ENCODE measurements at places on chromosomes 7 and 10.

- no peak for DNase-seq
Measured at GRCh38 chr7:103866919-103867318, 122.5 kb downstream of the RELN start.

DNA sequence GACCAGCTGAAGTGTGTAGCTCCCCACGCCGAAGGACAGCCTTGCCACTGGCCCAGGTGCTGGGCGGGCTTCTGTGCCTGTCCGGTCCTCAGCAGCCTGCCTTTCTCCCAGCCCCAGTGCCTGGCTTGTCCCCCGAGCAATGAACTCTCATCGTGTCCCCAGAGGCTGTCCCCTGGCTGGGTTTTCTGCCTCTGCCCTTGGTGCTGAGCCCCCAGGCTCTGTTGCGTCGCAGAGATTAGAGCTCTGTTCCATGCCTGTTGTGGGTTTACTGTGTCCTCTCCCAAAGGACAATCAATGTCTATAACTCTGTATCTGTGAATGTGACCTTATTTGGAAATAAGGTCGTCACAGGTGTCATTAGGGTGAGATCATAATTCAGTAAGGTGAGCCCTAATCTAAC is 226.1 kb upstream of the SHH start:
- DNase-seq, result no peak

DNA sequence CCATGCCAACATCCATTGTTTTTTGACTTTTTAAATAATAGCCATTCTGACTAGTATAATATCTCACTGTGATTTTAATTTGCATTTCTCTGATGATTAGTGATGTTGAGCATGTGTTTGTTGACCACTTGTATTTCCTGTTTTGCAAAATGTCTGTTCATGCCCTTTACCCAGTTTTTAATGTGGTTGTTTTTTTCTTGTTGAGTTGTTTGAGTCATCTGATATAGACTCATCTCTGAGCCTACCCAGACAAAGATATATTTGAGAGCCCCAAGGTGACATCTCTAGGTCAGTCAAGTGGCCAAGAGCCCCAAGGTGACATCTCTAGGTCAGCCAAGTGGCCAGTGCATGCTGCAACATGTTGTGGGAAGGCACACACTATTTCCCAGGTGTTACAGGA is 224.7 kb downstream of the HECW1 start:
- no peak for DNase-seq

- no peak for DNase-seq
Measured at GRCh38 chr10:112713411-112713810, 236.6 kb upstream of the TCF7L2 start.

DNA sequence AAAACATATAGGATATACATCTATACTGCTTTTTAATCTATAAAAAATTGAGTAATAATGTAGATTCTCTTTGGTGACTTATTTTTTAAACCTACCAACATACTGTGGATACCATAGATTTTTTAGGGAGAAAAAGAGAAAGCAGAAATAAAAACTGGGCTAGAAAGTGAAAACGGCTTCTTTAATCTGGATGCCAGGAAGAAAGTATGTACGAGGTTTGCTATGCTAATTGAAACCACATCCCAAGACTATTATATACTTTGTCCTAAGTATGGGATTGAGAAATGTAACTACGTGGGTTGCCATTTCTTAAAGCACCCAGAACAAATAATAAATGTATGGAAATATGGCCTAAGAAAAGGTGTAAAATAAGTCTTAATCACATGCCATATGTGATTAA is 129.0 kb upstream of the NFE2L3 start:
- no peak for DNase-seq

DNA sequence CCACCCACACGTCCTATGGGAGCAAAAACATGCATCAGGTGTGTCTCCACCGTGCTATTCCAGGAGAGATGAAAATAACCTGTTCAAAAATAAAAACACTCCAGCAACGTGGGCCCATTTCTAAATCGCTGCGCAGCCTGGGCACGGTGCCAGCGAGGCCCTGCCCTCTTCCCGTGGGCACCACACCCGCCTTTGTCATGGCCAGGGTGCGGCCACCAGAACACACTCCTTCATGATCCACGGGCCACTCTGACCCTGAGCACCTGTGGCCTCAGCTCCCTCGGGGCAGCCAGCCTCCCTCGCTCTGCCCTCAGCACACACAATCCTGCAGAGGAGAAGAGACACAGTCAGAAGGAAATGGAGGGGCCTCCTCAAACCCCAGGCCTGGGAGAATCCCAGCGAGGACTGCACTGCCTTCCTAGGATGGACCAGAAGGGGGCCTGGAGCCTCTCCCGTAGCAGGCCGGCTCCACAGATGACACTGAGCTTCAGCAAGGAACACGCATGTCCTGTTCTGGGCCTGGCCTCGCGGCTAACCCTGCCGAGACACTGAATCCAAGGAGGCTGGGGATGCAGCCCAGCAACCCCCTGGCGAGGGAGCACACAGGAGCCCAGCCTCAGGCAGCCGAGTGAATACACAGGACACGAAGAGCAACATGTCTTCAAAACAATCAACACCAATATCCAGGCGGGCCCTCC is 169.0 kb downstream of the MAD1L1 start:
- peak; percentile 57 for DNase-seq

GRCh38 chr7:132207211-132207610 is 369.1 kb downstream of the PLXNA4 start:
- no peak for DNase-seq

GRCh38 chr10:10056961-10057360 is 960.7 kb upstream of the CELF2 start:
- no peak for DNase-seq

GRCh38 chr7:41758321-41758720 is 55.4 kb upstream of the INHBA start:
- DNase-seq, result no peak

GRCh38 chr7:151100921-151101320 is 14.6 kb downstream of the AGAP3 start:
- DNase-seq, result no peak

DNA sequence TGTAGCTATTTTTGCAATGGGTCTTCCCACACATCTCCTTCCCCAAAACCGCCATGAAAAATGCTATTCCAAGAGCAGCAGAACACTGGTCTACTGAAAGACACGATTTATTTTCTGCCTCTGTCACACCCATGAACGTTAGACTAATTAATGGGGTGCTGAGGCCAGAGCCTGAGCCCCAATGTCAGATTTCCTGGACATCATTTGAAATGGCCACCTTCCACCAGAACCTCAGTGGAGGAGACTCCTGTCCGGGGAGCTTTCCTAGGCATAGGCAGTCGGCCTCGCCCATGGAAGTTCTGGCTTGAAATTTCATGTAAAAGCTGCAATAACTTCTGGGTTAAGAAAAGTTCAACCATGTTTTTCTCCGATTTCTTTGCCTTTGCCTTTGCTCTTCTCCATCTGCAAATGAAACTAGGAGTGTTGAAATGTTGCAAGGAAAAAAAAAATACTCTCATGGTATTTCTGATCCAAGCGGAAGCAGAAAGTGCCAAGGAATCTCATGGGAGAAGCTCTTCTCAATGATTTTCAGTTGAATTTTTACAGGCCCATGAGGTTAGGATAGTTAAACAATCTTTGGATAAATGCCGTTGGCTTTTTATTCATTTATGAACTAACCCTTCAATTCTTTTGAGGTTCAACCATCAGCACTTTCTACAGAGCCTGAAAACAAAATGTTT is 570.8 kb upstream of the MGMT start:
- no peak for DNase-seq

GRCh38 chr10:69014171-69014570 is 25.6 kb downstream of the KIFBP start:
- no peak for DNase-seq

DNA sequence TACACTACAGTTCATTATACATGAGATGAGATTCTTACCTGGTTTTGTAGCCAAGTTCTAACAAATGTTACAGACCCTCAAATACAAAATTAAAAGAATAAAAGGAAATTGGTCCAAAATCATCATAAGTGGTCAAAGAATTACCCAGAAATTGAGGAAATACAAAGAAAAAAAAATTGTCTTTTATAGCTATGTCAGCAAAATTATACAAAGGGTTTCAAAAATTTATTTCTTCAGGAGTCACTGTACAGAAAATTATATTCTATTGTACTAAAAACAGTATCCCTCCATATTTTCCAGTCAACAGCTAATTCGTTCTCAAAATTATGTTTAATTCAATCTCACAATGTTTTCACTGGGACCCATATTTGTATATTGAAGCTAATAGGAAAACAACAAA is 14.3 kb downstream of the PPP1R3A start:
- DNase-seq, result no peak

GRCh38 chr10:106399112-106399511 is 765.4 kb downstream of the SORCS1 start:
- no peak for DNase-seq

GRCh38 chr7:42236976-42237810 is at the start of gene GLI3:
Gene GLI3 (minus strand): TSS chr7:42237209. CDS start chr7:42223253, 13,956 bp downstream.
- peak; percentile 94 for DNase-seq

- no peak for DNase-seq
Measured at GRCh38 chr7:121026577-121027111, 38.1 kb downstream of the CPED1 start.

GRCh38 chr7:78399033-78399769 is 600.6 kb downstream of the PHTF2 start:
- no peak for DNase-seq

GRCh38 chr7:130875265-130875741 is 141.3 kb upstream of the KLF14 start:
- peak; percentile 70 for DNase-seq

- DNase-seq, result peak; percentile 47
Measured at GRCh38 chr10:74292871-74293427, 141.9 kb downstream of the ADK start.
